ENCODE measurements at places on chromosomes 4 and X.

- no peak for DNase-seq
- H3K27ac ChIP-seq, result no peak overlapping the region
- H3K27me3 ChIP-seq, result no peaks in the 10 kb centered on the region
- no peak overlapping the region for H3K4me3 ChIP-seq
- no peaks in the 10 kb centered on the region for H3K36me3 ChIP-seq
Observed at GRCh38 chrX:17409566-17410290, 34.7 kb downstream of the NHS start.

GRCh38 chr4:123699880-123700771, 303.5 kb downstream of the SPRY1 start:
- H3K27ac ChIP-seq, result peak overlapping the region; percentile 51
- no peak for DNase-seq
- no peaks in the 10 kb centered on the region for H3K36me3 ChIP-seq
- H3K4me1 ChIP-seq, result peaks cover 16% of the 10 kb centered on the region

DNA sequence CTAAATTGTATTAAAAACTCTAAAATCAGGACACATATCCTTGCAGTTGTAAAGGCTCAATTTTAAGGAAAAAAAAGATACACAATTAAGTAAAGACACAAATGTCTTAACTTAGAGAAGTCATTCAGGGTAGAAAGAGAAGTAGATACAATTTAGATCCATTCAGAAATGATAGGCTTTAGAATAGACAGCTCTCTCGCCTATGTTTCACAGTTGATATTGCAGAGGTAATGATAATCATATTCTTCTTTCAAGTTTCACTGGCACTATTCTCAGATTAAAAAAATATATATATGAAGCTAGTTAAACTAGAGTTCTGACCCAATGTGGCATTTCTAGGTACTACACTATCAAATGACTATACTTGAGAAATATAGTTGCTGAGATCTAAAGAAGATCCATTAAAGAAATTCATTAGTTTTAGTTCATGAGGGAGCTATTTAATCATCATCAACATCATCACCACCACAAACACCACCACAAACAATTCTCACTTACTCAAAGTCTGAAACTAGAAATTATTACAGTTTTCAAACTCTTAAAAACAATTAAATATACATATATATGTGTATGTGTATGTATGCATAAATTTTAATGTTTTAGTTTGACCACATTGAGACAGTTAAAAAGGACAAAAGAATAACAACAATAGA, 93.1 kb downstream of the ANTXR2 start:
- H3K4me3 ChIP-seq, result no peak overlapping the region
- H3K27ac ChIP-seq, result no peak overlapping the region
- no peaks in the 10 kb centered on the region for H3K27me3 ChIP-seq
- no peak for DNase-seq
- no peaks in the 10 kb centered on the region for H3K4me1 ChIP-seq

DNA sequence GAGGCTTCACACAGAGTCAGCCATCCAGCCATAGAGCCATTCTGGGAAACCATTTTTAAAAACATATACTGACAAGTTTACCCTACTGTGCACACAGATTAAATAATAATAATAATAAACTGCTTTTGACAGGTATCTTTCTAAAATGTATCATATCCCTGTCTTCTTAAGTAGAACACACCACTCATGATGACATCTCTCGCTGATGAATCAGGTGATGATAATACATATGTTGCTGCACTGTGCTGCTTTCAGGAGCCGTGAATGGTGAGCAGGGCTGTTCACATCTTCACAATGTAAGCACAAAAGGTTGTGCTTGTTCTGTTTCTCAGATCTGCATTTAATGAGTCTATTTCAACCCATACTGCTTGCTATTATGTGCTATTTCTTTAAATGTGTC, 3.5 kb downstream of the MTNR1A start:
- no peak overlapping the region for H3K27ac ChIP-seq
- no peaks in the 10 kb centered on the region for H3K36me3 ChIP-seq
- peaks cover 5% of the 10 kb centered on the region for H3K4me1 ChIP-seq
- DNase-seq, result no peak

DNA sequence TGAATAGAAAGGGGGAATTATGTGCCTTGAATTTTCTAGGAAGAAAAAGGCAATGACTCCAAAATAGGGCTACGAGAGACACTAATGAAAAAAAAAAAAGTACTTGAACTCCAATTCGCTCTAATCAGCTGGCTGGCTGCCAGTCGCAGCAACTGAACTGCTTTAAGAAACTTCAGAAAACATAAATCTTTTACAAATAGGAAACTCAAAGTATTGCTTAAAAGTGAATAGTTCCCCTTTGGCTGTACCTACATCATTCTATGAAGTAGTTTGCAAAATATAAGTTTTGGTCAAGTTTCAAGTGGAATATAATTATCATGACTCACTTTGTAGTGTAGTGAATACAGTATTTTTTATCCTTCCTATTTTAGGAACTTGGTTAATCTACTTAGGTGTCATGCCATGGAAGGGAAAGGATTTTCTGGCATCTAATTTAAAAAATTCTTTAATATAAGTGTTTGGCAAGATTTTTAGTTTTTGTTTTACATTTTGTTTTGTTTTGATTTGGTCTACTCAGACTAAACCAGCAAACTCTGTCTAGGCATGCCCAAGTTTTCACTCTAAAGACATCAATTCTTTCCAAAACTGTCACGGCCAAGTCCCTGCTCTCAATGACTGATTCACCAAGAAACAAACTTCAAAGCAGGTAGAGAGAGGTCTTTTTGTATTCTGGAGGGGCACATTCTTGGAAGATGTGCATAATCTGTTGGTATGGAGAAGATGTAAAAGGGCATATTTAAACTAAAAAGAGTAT, 382.4 kb upstream of the GALNT7 start:
- H3K27ac ChIP-seq, result no peak overlapping the region
- H3K36me3 ChIP-seq, result no peaks in the 10 kb centered on the region
- H3K4me3 ChIP-seq, result no peak overlapping the region
- no peaks in the 10 kb centered on the region for H3K27me3 ChIP-seq

- DNase-seq, result no peak
- H3K27me3 ChIP-seq, result no peaks in the 10 kb centered on the region
Observed at GRCh38 chrX:19750783-19751467, 136.5 kb downstream of the SH3KBP1 start.

GRCh38 chr4:156298230-156298629, 344.6 kb upstream of the CTSO start:
- DNase-seq, result no peak
- H3K4me1 ChIP-seq, result no peaks in the 10 kb centered on the region
- no peak overlapping the region for H3K4me3 ChIP-seq

DNA sequence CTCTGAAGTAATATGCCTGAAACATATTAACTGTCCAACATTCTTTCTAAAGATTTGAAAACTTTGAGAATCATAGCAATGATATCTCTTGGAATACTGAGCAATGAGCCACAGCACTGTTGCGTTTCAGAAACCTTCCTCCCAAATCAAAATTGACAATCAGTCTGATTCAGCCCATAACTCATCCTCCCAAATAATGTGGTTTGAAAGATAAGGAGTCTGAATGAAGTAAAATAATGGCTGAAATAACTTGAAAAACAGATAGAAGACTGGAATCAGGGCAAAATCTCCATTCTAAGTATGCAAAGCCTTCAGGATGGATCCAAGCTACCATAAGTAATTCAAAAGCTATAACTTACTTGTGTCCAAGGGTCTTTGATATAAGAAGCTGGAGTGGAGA, 98.6 kb upstream of the PLS3 start:
- H3K4me3 ChIP-seq, result no peak overlapping the region
- no peaks in the 10 kb centered on the region for H3K36me3 ChIP-seq
- H3K27me3 ChIP-seq, result no peaks in the 10 kb centered on the region
- DNase-seq, result no peak
- no peak overlapping the region for H3K27ac ChIP-seq

- H3K27me3 ChIP-seq, result no peaks in the 10 kb centered on the region
- no peak for DNase-seq
- no peak overlapping the region for H3K27ac ChIP-seq
- no peak overlapping the region for H3K4me3 ChIP-seq
- H3K36me3 ChIP-seq, result no peaks in the 10 kb centered on the region
Observed at GRCh38 chr4:128475597-128475996, 188.0 kb upstream of the PGRMC2 start.

- H3K27me3 ChIP-seq, result no peaks in the 10 kb centered on the region
- H3K4me3 ChIP-seq, result no peak overlapping the region
- DNase-seq, result peak; percentile 85
- H3K36me3 ChIP-seq, result no peaks in the 10 kb centered on the region
- H3K27ac ChIP-seq, result no peak overlapping the region
- H3K4me1 ChIP-seq, result no peaks in the 10 kb centered on the region
Observed at GRCh38 chr4:7393601-7394575, 40.8 kb downstream of the PSAPL1 start.

GRCh38 chr4:18931643-18932377, 910.3 kb upstream of the LCORL start:
- no peak overlapping the region for H3K27ac ChIP-seq
- H3K4me3 ChIP-seq, result no peak overlapping the region
- no peaks in the 10 kb centered on the region for H3K4me1 ChIP-seq

DNA sequence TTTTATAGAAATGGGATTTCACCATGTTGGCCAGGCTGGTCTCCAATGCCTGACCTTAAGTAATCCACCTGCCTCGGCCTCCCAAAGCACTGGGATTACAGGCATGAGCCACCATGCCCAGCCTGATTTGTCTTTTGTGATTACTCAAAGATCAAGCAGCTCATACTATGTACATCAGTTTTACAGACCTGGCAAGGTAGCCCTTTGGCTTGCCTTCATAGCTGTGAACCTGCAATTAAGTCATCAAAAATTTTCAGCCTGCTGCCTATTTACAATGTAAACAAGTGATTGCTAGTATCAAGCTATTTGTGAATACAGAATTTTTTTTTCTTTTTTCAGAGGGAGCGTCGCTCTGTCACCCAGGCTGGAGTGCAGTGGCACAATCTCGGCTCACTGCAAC, 46.2 kb downstream of the GSX2 start:
- no peaks in the 10 kb centered on the region for H3K36me3 ChIP-seq
- no peak overlapping the region for H3K4me3 ChIP-seq
- no peaks in the 10 kb centered on the region for H3K27me3 ChIP-seq
- no peak for DNase-seq

- H3K27ac ChIP-seq, result no peak overlapping the region
- H3K27me3 ChIP-seq, result no peaks in the 10 kb centered on the region
- H3K4me1 ChIP-seq, result no peaks in the 10 kb centered on the region
- H3K36me3 ChIP-seq, result no peaks in the 10 kb centered on the region
Observed at GRCh38 chrX:119094819-119095218, 22.0 kb downstream of the CT47C1 start.

DNA sequence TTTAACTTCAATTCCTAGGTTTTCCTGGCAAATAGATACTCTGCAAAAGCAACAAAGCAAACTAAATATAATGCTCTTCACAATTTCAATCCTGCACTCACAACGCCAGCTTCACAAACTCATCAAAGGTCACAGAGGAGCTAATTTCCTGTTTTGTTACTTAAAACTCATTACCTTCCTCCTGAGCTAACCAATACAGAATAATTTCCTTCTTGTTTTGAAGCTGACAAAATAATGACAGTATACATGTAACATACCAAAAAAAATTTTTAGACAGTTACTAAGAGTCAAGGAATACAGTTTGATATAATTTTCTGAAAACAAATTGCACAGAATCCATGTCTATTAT, 17.9 kb downstream of the CNOT6L start:
- H3K27me3 ChIP-seq, result no peaks in the 10 kb centered on the region
- peak overlapping the region; percentile 29 for H3K27ac ChIP-seq
- H3K36me3 ChIP-seq, result no peaks in the 10 kb centered on the region
- no peak for DNase-seq

- H3K4me3 ChIP-seq, result no peak overlapping the region
- H3K27me3 ChIP-seq, result no peaks in the 10 kb centered on the region
- no peaks in the 10 kb centered on the region for H3K4me1 ChIP-seq
- no peak overlapping the region for H3K27ac ChIP-seq
Observed at GRCh38 chr4:81221303-81222081, 6.5 kb upstream of the PRKG2 start.

DNA sequence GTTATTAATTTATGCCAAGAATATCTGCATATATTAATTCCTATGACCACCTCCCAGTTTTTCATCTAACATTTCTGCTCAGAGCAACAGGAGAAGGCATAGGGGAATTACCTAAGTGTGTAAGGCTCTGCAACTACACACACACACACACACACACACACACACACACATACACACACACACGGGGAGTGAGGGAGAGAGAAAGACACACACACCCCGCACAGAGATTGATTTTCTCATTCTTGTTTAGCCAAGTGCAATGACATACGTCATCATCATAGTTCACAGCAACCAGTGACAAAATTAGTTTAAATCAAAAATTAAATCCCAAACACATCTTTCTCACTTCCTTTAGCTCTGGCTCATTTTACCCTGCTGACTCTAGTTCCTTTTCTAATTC, 203.1 kb downstream of the RBMX2 start:
- H3K4me1 ChIP-seq, result no peaks in the 10 kb centered on the region
- DNase-seq, result no peak
- H3K27ac ChIP-seq, result no peak overlapping the region
- H3K36me3 ChIP-seq, result no peaks in the 10 kb centered on the region
- H3K27me3 ChIP-seq, result no peaks in the 10 kb centered on the region
- H3K4me3 ChIP-seq, result no peak overlapping the region

DNA sequence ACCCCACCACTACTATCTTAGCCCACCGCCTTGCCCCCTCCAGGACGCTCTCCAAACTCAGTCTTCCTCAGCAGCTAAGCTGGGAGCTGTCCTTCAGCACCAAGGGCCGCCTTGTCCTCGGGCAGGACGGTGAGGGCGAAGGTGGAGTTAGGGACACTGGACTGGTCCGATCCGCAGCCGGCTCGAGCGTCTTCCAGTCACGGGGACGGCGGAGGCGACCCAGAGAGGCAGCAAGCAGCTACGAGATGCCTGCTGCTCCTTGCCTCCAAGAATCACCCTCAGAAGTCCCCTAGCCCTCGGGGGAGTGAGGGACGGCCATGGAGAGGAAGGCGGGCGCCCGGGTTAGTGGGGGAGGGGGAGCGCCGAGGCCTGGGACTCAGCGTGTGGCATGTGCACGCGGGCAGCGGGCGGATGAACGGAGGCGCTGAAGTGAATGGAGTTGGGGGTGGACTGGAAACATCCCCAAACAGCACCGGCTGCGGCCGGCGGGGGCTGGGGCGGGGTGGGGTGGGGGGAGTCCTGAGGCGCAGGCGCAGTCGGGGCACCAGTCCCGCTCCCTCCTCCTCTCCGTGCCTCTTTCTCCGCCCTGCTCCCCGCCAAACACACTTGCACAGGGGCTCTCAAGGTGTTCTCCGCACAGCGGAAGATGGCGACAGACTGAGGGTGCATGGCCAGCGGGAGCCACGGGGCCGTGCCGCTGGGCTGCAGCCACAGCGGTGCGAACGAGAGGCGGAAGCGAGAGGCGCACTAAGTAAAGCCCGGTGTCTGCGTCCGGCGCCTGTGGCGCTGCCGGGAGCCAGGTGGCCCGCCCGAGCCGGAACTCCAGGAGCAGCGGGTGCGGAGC, at the start of gene NALF2:
TSS of gene NALF2 (plus strand) at position 545 of the 844 bp plus-strand sequence. CDS start 957 bp downstream, outside the sequence.
- H3K4me1 ChIP-seq, result peaks cover 6% of the 10 kb centered on the region
- H3K27ac ChIP-seq, result no peak within 1 kb of the TSS
- peak within 1 kb of the TSS; percentile 46 for H3K4me3 ChIP-seq
- no peaks in the 10 kb centered on the region for H3K27me3 ChIP-seq
- DNase-seq, result no peak
- no peaks in the 10 kb centered on the region for H3K36me3 ChIP-seq

DNA sequence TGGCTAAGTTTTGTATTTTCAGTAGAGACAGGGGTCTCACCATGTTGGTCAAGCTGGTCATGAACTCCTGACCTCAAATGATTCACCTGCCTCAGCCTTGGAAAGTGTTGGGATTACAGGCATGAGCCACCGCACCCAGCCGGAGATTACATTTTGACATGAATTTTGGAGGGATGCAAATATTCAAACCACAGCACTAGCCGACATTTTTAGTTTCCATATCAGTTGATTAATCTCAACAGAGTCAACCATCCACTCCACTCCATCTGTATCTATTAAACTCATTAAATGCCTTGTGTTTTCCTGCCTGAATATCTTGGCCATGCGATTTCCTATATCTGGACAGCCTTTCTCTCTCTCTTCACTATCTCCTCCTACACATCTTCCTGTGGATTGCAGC, 64.1 kb upstream of the PDGFRA start:
- H3K27ac ChIP-seq, result no peak overlapping the region
- no peaks in the 10 kb centered on the region for H3K4me1 ChIP-seq
- no peak for DNase-seq

Measured in vagina (tissue), 2 donors.